ENCODE measurements at places on chromosomes 6 and 20.

GRCh38 chr6:46159229-46159628 is 11.6 kb downstream of the ENPP5 start:
- no peak for DNase-seq

- DNase-seq: no peak
Measured at GRCh38 chr6:12233693-12234571, 56.2 kb upstream of the EDN1 start.

DNA sequence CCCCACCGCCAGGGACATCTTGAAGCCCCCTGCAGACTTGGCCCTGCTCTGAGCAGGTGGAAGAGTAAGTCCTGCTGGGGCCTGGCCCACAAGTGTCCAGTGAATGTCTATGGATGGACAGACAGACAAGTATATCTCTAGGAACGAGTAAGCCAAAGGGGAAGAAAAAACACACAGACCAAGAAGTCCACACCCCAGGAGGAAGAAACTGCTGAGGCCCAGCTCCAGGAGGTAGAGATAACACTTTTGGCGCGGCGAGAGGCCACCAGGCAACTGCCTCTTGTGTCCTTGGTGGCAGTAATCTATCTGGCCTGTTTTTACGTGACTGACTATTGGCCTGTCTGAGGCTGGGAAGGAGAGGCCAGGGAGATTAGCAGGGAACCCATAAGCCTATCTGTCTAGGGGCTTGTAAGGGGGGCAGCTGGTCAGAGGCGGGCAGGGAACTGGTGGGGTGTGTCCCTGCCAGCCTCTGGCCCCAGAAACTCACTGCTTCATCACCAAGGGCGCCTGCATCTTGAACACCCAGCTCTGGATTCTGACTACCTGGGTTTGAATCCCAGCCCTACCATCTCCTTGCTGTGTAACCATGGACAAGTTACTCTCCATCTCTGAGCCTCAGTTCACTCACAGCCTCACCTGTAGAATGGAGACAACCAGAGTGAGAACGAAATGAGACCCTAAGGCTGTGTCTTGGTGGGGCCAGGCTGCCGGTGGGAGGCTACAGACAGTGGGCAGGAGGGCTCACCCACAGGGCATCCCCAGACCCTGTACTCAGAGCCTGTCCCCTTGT is 31.3 kb downstream of the C20orf203 start:
- no peak for DNase-seq

DNA sequence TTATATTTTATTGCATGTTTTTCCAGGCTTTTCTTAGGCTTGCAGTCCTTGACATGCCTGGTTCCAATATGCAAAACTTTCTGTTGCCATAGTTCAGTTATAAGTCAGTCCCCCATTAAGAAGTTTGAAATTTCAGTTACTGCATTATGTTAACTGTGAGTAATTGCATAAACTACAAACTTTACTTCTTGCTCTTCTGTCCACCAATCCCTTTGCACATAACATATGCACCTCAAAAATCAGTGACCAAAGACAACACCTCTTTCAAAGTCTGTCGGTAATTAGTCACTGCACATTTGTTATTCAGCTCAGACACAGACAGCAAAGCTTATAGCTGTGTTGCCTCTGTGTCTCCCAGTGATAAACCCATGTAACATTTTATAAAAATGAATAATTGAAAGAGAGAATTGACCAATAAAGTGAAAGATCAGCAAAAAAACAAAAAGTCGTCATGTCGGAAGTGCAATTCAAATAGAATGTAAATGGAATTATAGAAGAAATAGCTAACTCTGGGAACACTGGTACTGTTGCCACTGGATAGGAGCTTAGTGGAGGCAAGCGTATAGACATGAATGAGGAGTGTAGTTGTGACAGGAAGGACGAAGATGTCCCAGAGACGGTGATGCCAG is 50.3 kb upstream of the BTBD3 start:
- DNase-seq: no peak

GRCh38 chr6:28710466-28711191 is 184.9 kb downstream of the GPX5 start:
- DNase-seq: no peak

DNA sequence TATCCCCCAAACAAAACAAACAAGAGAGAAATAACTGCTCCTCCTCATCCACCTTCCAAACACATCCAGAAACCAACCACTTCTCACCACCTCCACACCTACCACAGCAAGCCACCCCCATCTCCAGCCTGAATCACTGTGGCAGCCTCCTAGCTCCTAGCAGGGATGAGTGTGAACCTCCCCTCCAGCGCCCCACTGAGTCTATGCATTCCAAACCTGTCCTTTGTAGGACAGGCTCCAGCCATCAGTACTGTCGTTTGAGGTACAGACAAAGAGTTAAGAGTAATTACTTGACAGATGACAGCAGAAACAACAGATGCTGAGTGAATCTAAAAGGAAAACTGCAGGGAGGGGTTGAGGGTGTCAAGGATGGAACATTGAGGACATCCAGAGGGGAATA is 2.4 kb downstream of the METTL24 start:
- DNase-seq: no peak

DNA sequence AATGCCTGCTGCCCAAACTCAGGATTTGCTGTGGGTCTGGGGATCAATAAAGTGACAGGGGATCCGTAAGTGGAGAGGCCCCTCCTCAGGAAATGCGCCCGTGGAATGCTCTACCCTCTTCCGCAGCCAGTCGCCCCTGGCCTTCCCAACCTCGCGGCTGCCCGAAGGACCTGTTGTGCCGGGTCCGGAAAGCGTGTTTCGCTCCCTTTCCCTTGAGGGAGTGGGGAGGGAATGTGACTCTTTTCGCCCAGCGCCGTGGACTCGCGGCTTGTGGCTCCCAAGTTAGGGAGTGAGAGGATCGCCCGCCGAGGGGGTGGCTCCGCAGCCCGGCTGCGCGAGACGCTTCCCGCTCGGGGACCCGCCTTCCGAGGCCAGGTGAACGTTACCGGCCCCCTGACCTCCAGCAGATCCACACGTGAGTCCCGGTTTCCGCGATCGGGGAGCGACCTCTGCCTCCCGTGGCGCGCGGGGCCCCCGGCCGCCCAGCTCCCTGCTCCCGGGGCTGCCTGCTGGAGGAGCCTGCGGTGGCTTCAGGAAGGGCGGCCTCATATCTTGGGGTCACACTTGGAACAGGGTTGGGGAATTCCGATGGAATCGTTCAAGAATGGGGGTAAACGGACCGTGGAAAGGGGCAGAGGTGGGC is 666 bp downstream of the TPD52L1 start:
- DNase-seq: no peak

GRCh38 chr6:170057961-170058877 is 232.7 kb downstream of the DLL1 start:
- no peak for DNase-seq

GRCh38 chr20:54158856-54159418 is 14.8 kb downstream of the CYP24A1 start:
- DNase-seq: no peak

DNA sequence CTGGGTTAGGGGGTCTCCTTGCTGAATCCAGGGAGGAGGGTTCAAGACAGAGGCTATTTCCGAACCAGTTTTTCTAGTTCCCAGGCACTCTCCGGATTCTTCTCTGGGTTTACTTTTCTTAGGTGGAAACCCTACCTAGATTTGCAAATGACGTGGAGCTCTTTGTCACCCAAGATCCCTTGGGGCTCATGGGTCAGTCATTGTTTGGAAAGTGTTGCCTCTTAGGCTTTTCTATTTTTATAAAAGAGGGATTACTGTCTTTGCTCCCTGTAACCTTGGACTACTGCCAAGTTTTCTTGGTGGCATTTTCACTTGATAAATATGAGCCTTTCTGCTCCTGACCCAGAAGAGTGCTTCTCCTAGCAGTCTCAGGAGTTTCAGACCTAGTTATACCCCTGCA is 33.6 kb downstream of the FAM209B start:
- no peak for DNase-seq

DNA sequence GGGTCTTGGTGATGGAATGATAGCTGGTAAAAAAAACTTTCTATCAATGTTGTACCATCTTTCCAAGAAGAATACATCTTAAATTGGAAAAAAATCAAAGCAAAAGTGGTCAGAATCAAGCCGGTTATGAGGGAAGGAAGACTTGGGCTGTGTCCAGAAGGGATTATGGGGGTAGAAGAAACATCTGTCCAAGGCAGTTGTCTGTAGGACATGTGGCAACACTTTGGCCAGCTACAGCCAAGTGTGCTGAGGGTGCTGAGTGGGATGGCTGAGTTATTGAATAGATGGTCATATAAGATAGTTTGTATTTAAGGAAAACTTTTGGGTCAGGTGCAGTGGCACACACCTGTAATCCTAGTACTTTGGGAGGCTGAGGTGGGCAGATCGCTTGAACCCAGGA is 38.4 kb downstream of the INSM1 start:
- no peak for DNase-seq

DNA sequence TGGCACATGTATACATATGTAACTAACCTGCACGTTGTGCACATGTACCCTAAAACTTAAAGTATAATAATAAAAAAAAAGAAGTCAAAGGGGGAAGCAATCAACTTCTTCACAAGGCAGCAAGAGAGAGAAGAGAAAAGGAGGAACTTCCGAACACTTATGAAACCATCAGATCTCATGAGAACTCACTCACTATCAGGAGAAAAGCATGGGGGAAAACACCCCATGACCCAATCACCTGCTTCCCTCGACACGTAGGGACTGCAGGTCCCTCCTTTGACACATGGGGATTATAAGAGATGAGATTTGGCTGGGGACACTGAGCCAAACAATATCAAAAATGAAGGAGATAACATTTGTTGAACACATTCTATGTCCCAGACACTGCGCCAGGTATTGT is 94.8 kb upstream of the PHACTR1 start:
- DNase-seq: no peak

- no peak for DNase-seq
Measured at GRCh38 chr6:151445482-151445881, 6.4 kb downstream of the RMND1 start.

GRCh38 chr6:53961679-53962370 is 149.4 kb upstream of the MLIP start:
- no peak for DNase-seq

DNA sequence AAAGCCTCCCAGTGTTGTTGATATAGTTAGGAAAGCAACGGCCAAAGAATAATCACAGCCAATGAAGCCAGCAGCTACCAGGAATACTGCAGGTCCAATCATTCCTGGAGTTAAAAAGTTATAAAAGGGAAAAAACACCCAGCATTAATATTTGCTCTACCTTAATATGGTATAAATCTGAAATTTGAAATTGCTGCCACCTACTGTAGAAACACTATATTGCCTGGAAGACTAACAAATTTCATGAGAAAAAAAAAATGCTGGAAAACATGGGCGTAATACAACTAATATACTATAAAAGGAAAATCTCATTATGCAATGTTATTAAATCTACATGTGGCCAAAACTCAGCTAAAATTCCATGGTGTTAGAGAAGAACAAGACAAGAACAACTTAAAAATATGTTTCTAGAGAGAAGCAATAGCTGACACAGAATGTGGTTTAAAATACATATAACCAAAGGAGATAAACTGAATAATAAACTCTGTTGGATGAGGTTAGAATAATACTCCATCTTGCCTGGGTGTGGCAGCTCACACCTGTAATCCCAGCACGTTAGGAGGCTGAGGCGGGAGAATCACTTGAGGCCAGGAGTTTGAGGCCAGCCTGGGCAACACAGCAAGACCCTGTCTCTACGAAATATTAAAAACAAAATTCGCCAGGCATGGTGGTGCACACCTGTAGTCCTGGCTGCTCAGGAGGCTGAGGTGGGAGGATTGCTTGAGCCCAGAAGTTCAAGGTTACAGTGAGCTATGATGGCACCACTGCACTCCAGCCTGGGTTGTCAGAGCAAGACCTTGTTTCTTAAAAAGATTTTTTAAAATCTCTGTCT is 43.1 kb downstream of the SLC17A5 start:
- no peak for DNase-seq

DNA sequence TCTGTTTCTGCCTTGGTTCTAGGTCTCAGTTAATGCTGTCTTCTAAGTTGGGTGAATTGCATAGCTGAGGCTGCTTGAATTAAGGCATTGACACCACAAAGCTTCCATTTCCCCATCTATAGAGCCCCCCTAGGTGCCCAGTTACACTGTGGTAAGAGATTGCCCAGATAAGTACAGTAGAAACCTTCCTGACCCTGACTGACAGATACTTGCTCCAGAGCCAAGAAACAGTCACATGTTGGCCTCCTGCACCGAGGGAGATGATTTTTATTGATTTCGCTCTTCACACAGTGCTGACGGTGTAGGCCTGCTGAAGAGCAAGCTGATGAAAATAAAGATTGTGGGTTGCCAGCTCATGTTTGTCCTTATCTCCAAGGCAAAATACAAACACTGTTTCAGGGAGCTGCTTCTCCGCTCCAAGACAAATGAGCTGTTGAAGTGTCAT is 67.9 kb downstream of the TRMT11 start:
- DNase-seq: no peak

GRCh38 chr20:61445138-61445537 is 193.1 kb downstream of the CDH4 start:
- no peak for DNase-seq

DNA sequence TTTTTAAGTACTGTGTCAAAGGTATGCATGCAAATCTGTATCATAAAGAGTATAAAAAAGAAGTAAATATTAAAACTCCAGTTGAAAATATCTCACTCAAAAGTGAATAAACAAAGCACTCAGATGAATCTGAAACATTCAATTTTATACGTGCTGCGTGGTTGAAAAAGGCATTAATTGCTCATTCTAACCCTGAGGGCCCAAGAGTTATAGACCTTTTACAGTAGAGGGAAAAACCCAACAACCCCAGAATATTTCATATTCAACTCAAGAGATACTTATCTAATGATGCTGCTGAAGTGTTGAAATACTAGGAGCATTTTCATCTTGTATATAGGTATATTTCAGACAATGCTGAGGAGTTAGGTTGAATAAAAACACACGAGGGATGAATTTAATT is 862.8 kb upstream of the CITED2 start:
- DNase-seq: no peak

DNA sequence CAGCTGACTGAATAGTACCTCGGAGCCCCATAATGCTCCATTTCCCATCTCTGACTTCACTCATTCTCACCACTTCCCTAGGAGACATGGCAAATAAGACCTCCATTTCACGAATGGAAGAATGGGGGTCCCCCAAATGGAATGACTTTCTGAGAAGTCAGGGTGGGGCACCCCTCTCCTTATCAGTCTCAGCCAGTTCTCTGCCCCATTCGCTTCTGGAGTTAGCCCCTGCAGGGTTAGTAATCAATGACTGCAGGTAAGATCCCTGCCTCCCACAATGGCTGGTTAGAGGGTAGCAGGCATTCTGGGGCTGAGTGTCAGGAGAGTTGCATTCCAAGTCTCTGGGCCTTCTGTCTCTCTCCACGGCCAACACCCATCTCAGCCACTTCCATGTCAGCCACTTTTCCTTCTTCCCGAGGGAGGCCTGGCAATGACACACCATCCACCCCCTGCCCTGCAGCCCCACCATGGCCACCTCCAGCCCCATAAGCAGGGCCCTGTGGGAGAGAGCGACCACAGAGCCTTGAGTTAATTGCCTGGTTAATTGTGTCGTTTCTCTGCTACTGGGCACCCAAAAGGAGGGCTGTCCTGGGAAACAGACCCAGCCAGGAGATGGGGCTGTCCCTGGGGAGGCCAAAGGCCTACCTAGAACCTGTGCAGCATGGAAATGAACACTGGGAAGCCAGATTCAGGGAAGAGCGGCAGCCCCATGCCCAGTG is 13.4 kb downstream of the CCDC167 start:
- no peak for DNase-seq

GRCh38 chr6:93787841-93788240 is 368.5 kb upstream of the EPHA7 start:
- no peak for DNase-seq

GRCh38 chr6:127205036-127205435 is 61.6 kb upstream of the RNF146 start:
- no peak for DNase-seq

GRCh38 chr20:32945710-32946221 is 58.5 kb downstream of the SUN5 start:
- no peak for DNase-seq

GRCh38 chr20:31838646-31839292 is 6.6 kb downstream of the FOXS1 start:
- no peak for DNase-seq

Measured in stimulated activated CD4-positive, alpha-beta T cell treated with anti-CD3 and anti-CD28 coated beads, Interleukin-15, amount 100 ng/mL, for 1 hour (primary cell).